Fibroblast of mammary gland (primary cell): ENCODE measurements at places on chromosomes 7 and 10.

DNA sequence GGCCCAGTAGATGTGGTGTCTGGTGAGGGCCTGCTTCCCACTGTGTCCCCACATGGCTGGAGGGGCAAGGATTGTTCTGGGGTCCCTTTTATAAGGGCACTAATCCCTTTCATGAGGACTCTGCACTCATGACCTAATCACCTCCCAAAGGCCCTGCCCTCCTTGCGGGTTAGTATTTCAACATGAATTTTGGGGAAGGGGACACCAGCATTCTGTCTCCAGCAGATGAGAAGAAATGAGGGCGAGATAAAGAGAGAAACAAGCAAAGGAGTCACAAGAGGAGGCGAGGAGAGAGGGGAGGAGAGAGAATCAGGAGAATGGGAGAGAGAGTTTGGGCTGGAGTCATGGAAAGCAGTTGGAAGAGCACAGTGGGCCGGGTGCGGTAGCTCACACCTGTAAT, 83.7 kb downstream of the C10orf105 start:
- no peak for DNase-seq

GRCh38 chr10:14358886-14359573, 28.3 kb upstream of the FRMD4A start:
- DNase-seq, result no peak

DNA sequence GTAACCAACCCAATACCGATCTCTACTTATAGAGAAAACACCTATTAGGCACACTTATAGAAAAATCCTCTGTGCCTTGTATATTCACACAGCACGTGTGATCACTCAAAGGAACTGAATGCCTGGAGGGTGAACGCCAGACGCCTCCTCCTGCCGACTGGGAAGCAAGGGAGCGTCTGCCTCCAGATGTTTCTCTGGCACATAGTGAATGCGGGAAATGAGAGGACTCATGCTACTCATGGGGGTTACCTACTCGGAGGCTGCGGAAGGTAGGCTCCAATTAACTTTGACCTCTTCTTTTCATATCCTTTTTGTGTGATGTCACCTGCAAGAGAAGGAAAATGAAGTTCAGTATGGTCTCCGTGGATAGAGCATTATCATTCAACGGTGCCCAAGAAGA, 203.3 kb downstream of the DIP2C start:
- DNase-seq, result peak; percentile 51

GRCh38 chr7:129066290-129067131, 11.6 kb upstream of the TNPO3 start:
- peak; percentile 73 for DNase-seq

GRCh38 chr7:95190515-95190914, 133.8 kb downstream of the PON1 start:
- peak; percentile 5 for DNase-seq

- DNase-seq, result peak; percentile 26
Observed at GRCh38 chr7:88835147-88835728, 39.7 kb upstream of the TEX47 start.

DNA sequence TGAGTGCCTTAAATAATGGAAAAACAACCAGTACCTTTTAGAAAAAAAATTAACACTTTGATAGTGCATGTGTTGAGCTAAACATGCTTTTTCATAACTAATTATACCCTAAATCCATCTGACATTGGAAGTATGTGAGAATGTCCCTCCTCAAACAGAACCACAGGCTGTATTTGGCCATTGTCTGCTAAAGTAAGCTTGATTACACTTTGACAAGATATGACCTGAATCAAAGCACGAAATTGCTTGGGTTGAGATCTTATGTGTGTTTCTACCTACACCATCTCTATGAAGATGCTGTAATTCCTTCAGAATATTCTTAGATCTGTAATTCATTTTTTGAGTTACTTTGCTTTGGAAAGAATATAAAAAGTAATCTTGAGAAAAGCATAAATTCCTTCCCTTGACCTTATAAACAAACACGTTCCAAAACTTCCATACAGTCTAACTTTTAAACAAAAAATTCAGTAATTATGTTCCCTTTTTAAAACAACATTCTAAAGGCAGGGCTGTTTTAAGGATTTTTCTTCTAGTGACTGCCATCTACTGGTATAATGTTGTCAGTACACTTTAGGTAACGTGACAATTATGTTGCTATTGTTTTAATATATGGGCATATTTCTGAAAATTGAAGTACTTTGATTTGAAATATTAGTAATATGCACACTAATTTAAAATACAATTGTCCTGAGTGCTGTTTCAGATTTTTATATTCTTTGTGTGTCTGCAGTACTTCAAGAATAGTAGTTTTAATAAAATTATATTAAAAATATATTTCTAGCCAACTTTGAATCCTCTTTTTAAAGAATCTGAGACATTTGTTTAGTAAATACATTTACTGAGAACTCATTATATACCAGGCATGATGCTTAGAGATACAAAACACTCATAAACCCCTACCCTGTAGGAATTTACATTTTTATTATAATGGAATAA, 20.9 kb downstream of the CD36 start:
- peak; percentile 59 for DNase-seq

GRCh38 chr10:61857746-61858145, 43.8 kb upstream of the ARID5B start:
- DNase-seq, result no peak
